Fibroblast of skin of right quadriceps (primary cell): ENCODE measurements at places on chromosomes 16 and 17.

DNA sequence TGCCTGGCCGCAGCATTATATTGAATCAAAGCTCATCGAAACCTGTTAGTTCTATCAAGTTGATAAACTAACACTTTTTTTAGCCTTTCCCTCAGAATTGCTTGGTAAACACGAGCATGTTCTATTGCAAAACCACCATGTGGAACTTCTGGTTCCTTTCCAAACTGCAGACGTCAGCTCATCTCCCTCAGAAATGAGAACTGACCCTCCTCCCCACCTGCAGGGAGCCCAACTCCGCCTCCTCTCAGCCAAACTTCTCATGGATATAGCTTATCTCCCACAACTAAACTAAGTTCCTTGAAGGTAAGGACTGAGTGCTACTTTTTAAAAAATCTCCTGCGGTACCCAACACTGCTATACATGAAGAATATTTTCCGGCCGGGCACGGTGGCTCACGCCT is 6.7 kb downstream of the SHMT1 start:
- DNase-seq, result peak; percentile 27

DNA sequence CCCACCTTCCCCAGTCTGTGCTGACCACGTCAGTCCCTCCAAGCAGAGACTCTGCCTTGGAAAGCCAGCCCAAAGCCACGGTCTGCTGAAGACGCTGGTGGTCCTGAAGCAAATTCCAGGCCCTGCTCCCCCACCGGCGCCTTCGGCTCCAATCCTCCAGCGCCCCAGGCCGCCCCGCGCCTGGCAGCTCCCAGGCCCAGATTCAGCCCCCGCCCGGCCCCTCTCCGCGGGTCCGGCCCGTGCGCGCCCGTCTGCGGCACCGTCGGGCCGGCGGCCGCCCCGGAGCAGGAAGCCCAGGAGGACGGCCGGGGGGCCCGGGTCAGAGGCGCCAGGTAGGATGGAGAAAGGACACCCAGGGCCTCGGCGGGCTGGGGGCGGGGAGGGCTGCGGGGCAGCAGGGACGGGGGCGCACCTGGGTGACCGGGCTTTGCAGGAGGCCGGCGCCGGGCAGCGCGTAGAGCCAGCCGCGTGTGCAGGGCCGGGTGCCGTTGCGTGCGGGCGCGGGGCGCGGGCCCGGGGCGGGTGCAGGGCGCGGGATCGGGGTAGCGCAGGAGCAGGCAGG is 594 bp upstream of the SLC22A31 start:
- DNase-seq, result no peak

GRCh38 chr16:4115209-4115948 is 863 bp downstream of the ADCY9 start:
- DNase-seq, result peak; percentile 66

- DNase-seq, result no peak
Measured at GRCh38 chr16:424623-425081, 797 bp upstream of the RAB11FIP3 start.

- no peak for DNase-seq
Measured at GRCh38 chr17:30237296-30238002, 2.0 kb upstream of the SLC6A4 start.

DNA sequence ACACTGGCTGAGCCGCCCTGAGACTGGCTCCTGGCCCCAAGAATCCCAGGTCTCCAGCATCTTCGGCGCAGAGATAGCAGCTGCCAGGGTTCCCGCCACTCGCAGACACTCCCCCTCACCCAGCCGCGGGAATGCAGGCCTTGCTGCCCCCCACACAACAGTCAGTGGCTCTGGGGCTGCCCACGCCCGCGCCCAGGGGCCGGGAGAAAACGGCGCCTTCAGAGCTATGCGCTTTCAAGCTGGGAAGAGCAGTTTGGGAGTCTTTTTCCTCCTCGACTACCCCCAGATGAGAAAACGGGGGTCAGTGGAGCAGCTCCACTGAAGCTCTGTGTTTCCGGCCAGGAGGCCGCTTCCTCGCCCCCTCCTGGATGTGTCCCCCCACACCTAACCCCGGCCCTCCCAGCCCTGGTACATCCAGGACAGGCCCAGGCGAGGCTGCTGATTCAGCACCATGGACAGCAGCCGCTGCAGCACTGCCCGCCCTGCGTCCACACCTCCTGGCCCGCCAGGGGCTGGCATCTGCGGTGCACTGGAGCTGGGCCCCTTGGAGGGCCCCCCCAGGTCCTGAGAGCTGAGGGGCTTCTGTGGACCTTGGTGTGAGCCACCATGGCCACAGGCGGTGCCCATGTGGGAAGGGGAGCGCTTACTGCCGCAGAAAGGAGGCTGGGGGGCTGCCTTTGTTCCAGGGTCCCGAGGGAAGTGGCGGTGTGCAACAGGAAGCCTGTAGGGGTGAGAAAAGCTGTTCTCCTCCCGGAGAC is 35.7 kb downstream of the CACNA1H start:
- DNase-seq, result peak; percentile 19

GRCh38 chr17:80068301-80069222 is 32.1 kb downstream of the CCDC40 start:
- DNase-seq, result peak; percentile 31
